ENCODE measurements at places on chromosomes 12 and 14. TPM values are rescaled to one million over a fixed set of nuclear protein-coding genes. Genes with fewer than 3 reads are reported as not detected.

LRCOL1 gene
- total RNA-seq: not detected

ALDH2 gene
- total RNA-seq: 55.9 TPM

NGB gene
- total RNA-seq: not detected

LYZ gene
- not detected for total RNA-seq

SLC8A3 gene
- 0.35 TPM for total RNA-seq

NINJ2 gene
- total RNA-seq: 2.6 TPM

TPH2 gene
- 0.11 TPM for total RNA-seq

NCKAP5L gene
- 22.3 TPM for total RNA-seq

SPRYD3 gene
- 8.3 TPM for total RNA-seq

KLRK1 gene
- total RNA-seq: not detected

DNA sequence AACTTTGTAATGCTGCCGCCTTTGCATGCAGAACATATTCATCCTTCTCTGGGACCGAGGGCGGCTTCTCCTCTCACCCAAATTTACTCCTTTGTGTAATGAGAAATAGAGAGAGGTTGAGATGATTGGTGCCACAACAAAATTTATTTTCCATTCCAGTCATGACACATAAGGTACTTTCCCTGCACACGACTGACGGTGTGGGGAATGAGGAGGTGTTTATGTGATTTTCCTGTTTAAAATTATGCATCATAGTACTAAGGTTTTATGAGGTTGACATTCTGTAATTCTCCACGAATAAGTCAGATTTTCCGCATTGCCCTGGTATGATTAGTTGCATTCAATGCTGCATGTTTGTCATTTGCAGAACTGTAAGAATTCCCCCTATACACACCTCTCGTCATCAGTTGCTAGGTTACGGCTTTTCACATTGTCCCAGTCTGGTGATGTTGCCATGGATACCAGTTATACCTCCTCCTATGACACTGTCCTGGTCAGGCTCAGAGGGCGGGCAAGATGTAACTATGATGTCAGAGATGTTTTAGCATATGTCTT is 23.1 kb downstream of the BICDL1 start:
- DNase-seq: peak; percentile 45

GRCh38 chr12:76375470-76375869 is 27.3 kb upstream of the BBS10 start:
- DNase-seq: no peak

GRCh38 chr12:64145226-64145625 is 76.9 kb downstream of the KICS2 start:
- DNase-seq: peak; percentile 12

DNA sequence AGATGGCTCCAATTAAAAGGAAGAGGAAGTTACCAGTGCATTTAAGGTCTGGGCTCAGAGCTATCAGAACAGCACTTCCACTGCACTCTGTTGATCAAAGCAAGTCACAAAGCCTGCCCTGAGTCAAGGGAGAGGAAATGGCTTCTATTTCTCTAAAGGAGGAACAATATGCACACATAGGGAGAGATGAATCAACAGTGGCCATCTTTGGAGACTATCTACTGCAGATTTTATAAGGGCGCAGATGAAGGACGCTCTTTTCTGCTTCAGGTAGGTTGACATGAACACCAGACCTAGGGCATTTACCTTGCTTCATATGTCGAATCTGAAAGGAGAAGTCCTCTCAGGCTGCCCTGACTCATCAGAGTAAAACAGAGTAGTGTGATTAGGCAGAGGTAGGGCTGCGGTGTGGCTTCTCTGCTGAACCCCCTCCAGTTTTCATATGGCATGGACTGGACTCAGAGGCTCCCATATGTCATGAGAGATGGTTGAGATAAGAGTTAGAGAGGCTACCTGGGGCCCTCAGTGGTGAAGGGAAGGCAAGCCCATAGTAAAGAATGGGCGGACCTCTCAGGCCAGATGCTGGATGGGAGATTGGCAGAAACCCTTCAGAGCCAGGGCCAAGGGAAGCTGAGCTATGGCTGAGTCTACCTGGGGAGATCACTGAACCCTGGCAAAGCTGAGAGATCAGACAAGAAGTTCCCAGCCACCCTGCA is 84.4 kb downstream of the ARF6 start:
- DNase-seq: no peak

DNA sequence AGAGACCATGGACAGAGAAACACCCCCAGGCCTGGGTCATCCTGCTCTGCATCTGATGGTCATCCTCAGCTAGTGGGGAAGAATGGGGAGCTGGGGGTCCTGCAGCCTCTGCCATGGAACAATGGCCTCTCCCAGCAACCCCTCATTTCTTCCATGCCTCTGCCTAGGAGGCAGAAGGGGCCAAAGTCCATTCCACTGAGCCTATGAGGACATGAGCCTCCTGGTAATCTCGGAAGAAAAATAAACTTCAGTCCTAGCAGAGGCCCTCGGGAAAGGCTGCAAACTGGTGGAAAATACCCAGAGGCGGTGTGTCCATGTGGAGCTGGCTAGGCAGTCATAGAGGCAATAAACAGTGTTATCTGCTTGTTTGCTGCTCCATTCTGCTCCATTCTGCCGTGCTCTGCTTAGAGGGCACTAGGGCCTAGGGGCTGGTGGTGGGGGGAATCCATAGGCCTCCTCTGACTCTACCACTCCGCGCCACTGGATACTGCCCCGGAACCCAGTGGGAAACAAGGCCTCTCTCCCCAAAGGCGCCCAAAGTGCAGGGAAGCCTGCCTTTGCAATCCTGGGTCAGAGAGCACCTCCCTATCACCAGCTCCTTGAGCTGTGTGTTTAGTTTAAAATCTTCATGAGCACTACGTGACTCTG is 4.5 kb downstream of the PGF start:
- no peak for DNase-seq

GRCh38 chr12:122040579-122041386 is 19.1 kb downstream of the BCL7A start:
- DNase-seq: no peak

GRCh38 chr12:48285751-48286650 is 64.7 kb downstream of the ZNF641 start:
- DNase-seq: no peak

DNA sequence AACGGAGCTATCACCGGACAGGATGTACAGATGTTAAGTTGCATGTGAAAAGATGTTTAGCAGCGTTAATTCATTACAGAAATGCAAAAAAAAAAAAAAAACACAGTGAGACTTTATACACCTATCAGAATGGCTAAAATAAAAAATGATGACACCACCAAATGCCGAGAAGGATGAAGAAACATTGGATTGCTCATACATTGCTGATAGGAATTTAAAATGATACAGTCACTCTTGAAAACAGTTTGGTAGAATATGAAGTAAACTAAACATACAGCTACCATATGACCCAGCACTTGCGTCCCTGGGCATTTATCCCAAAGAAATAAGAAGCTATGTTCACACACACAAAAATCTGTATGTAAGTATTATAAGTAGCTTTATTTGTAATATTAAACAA is 574.1 kb downstream of the SLC16A7 start:
- no peak for DNase-seq

DNA sequence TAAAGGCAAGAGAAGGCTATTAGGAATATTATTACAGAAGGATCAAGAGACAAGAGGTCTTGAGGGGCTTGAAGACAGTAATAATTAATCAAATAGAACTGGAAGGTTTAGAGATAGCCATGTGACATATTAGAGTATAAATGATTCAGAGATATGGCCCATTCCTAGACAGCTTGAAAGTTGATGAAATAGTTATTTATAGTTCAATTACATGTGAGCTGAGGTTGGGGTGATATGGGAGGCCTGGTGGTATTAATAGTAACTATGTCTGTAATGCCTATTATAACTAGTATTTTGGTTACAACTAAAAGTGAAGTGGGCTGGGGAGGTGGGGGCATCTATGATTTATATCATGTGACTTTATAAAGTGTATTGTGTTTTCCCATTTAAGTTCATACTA is 14.1 kb upstream of the MIS18BP1 start:
- DNase-seq: no peak

GRCh38 chr14:96623676-96624484 is 121.7 kb downstream of the PAPOLA start:
- peak; percentile 46 for DNase-seq

GRCh38 chr12:15168026-15168678 is 53.1 kb downstream of the RERG start:
- no peak for DNase-seq

DNA sequence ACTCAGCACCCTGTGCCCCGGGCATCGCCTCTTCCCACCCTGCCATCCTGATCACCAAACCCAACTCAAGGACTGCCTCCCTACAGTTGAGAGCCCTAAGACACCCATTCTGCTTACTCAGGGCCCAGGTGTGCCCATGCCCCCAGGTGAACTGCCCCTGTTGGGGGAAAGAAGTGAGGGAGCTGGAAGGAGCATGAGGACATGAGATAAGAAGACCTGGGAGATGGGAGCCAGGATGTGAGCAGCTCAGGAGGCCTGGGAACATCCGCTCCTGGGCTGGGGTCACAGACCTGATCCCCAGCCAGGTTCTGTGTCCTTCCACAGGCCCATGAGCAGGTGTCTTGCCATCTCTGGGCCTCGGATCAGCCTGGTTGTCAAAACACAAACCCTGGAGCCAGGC is 6.6 kb downstream of the RAPGEF3 start:
- DNase-seq: no peak

GRCh38 chr14:95503365-95504134 is 12.9 kb downstream of the SYNE3 start:
- no peak for DNase-seq

- peak; percentile 86 for DNase-seq
Measured at GRCh38 chr14:61812347-61813095, 50.3 kb downstream of the SNAPC1 start.

GRCh38 chr12:53775478-53776145 is 23.8 kb upstream of the CISTR start:
- no peak for DNase-seq

- no peak for DNase-seq
Measured at GRCh38 chr14:74134484-74134883, 49.7 kb downstream of the LIN52 start.

Data from H7 (cell line).